ENCODE measurements at places on chromosomes 2 and 18.

DNA sequence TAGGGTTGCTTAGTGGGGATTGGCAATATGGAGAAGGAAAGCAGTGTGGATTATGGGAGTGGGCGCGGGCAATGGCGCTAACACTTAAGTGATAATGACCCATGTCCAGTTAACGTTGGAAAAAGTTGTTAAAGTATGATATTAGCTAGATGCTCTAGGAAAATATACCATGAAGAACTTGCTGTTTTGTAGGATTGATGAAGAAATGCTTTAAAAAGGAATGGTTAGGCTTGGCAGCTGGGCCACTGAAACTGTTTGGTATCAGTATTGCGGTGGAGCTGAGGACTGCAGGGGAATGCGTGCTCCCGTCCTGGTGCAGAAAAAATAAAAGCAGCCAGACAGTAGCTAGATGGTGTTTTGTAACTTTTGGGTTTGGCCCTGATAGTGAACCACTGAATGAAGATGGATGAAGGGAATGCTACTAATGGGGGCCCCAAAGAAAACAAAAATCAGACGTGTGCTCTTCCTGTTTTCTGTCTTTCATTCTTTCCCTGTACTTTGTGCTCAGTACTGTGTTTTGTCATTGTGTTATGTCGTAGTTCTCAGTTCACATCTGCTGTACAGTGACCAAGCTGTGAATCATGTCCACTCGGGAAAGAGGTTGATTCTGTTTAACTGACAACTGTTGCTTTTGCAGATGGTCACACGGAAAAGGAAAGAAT, 999 bp downstream of the INSIG2 start:
- DNase-seq = peak; percentile 43

DNA sequence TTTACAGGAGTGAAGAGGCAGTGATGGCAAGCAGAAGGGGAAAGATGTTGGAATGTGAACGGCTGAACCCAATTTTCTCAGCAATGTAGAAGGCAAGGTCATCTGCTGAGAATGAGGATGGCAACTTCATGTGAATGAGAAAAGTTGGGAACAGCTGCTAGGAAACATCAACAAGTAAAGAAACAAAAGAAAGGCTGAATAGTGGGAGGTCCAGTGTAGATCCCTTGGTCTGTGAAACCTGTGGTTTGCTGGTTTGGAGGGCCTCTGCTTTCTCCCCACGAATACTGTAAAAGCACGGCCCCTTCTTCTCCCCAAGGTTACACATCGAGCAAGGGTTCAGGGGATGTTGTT, 27.4 kb downstream of the MARCHF4 start:
- no peak for DNase-seq

DNA sequence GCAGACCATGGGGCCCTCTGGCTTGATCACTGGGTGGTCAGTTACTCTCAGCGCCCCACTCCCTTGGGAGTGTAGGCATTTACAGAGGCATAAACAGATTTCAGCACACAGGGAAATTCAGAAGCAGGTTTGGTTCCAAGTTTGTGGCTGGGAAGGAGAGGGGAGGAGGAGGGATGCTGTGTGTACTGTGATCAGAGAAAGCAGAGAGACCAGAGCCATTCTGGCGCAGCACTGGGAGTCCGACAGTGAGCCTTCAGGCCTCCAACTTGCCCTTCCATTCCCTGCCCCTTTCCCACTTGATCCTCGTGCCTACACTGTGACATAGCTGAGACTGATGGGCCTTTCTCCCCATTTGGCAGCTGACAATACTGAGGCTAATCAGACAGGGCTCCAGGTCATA, 47.8 kb upstream of the LOXHD1 start:
- DNase-seq = no peak

DNA sequence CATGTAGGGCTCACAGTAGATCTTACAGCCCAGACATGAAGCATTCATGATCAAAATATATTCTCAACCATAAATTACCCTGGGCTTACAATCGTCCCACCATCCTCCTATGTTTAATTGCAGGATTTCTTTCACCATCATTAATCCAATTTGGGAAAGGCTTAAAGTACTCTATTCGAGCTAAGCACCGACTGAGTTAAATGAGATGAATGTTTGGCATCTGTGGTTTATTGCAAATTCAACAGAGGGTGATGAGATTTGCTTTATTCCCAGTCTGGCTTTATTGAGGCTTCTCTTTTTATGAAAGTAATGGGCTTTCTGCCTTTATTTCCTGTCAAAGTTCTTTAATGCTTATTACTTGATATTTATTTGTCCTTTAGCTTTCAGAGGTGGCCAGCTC, 159.0 kb downstream of the METTL4 start:
- DNase-seq = no peak

DNA sequence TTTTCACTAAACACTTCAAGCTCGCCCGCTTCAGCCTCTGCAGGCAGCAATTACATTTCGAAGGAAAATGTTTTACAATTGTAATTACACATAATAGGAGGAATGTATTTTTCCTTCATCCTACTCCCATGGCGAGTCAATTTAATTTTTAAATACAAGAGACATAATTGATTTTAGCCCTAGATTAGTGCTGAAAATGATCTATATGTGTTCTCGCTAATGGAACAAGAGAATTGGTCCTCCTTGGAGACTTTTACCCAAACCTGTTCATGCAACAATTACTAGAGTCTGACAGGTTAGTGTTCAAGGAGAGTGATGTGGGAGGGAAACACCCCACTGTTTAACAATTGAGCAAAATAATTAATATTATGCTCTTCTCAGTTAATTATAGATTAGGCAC, 509.4 kb upstream of the SETBP1 start:
- no peak for DNase-seq

DNA sequence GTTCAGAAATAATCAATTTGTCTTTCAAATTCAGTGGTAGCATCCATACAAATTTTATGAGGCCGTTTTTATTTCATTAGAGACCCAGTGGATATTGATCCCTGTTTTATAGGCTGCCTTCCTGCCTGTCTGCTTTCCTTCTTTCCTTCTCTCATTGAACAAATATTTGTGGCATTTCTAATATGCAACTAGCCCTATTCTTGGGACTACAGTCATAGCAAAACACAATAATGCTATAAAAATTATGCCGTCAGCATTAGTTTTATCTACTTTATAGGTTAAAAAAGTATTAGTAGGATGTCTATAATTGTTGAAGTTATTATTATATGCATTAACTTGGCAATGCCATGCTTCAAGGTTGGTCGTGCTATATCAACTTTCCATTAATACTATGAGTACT, 2037.8 kb upstream of the LRRTM1 start:
- DNase-seq = no peak

- no peak for DNase-seq
Observed at GRCh38 chr2:108243566-108243965, 3.8 kb downstream of the SULT1C3 start.

GRCh38 chr2:197097578-197098366, 171.3 kb upstream of the PGAP1 start:
- DNase-seq = peak; percentile 69

DNA sequence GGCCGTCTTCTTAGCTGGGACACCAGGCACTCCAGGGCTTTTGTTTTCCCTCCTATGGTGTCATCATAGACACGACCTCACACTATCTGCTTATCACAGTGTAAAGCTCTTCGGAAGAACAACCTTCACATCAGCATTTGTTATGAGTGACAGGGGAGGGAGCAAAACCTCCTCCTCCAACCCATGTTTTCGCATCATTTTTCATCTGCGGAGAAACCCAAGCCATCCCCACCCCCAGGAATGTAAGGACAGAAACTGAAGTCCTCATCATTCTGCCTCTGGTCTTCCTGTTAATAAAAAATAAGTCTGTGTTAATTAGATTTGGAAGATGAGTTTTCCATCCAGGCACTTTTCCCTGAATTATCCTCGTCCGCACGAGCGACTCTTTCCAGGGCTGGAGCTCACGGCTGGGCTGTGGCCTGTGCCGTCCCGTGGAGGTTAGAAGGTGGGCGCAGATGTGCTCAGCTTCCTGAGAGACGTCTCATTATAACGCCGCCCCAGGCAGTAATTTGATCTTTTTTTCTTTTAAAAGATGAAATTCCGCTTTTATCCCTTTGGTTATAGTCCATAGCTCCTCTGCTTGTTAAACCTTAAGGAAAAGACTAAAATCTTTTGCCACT, 101.6 kb upstream of the TMEM18 start:
- no peak for DNase-seq

DNA sequence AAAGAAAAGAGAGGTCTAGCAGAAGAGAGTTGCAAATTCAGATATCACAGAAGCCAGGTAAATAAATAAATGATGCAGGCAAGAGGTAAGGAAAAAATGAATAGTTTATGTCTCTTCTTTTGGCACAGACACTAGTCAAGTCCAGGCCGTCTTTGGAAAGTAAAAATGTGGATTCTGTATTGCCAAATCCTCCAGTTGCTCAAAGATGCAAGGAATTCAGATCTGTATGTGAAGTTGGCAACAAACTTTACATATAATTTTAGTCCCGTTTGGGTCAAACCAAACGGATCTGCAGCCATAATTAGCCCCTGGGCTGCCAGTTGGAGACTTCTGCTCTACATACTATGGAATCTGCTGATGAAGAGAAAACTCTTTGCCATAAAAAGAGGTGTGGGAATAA, 200.5 kb upstream of the RND3 start:
- DNase-seq = no peak

- DNase-seq = no peak
Observed at GRCh38 chr18:11963991-11964484, 17.3 kb upstream of the IMPA2 start.

DNA sequence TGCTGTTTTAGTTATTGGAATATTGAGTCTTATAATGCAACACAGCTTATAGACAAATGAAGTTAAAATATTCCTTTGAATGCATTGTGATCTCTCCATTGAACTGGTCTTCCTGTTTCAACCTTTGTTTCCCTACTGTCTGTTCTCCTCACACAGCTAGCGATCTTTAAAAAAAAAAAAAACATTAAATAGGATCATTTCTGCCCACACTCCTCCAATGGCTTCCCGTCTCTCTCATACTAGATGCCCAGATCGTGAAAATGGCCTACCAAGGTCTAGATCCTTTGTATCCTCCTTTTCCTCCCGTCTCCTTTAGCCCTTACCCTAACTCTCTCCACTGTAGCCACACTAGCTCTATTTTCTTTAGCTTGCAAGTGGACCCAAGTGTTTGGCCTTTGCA, 2.4 kb downstream of the FAM171B start:
- no peak for DNase-seq

- no peak for DNase-seq
Observed at GRCh38 chr2:84636080-84636971, 120.0 kb downstream of the DNAH6 start.

DNA sequence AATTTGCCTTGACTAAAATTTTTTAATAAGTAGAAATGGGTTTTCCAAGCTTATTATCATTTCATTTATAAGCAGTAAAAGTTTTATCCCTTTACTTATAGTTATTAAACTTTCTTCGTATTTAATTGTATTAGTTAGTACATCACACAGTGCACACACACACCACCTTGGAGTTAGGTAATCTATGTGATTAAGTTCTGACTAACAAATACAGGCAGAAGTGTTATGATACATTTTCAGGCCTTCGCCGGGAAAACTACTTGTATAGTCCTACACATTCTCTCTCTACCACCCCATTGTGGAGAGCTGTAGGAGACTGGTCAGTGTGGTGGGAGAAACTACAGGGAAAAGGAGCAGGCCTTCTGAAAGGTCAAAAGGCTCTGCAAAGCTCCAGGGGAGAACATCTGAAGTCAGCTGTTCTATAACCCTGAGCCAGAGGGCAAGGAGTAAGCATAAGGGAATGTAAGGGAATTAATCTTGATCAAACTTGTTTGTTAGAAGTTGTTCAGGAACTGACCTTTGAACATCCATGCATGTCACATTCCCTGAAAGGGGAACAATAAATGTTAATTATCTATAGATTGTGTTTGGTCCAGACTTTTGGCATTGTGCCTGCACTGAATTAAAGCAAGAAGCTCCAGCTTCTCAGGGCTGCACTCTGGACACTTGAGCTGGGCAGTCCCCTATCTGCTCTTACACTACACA, 231.7 kb downstream of the FSIP2 start:
- no peak for DNase-seq

DNA sequence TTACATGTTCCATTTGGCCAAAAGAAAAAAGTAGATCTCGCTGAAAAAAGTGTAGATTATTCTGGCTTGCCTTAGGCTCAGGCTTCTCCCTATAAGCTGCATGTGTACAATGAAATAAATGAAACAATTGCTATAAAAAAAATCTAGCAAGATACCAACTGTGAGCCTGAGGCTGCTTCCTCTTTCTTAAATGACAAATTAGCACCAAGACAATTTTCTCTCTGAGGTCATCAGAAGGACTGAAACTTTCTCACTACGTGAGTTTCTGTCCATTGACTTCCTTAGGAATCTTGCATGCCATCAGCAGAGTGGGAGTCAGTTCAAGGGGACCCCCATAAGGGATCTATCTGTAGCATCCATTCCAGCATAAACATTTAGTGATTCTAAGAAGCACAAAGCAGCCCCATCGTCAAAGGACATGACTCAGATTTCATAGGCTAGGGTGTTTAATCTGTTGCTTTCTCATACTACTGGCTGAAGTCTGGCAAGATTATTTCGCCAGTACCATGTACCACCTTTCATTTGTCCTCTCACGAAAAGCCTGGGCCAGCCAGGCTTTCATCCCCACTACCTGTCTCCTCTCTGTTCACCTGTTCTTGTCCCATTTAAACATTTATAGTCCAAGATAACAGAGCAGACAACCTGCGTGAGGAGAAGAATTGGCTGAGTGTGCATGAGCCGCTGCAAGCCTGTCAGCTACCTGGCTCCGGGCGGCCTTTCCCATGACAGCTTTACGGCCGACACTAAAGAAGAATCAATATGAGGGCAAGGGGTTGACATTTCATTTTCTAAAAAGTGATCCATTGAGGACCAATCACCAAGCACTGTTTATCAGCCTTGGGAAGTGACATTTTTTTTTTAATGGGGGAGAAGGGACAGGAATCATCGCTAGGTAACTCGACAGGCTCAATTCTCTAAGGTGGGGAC, 120.0 kb downstream of the EPHA4 start:
- no peak for DNase-seq

DNA sequence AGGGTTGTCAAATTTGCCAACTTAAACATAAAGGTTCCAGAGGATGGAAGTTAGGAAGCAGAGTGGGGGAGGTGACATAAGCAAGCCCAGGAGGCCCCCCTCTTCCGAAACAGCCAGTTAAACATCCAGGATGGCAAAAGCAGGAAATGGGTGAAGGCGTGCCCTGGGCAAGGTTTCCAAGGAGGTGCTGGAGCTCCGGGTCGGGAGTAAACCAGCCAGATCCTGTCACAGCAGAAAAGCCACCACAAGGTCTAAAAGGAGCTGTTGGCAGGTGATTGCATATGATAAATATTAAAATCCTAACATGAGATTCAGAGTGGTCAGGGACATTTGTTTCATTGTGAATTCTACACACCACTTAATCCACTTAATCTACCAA, 572.2 kb upstream of the SALL3 start:
- no peak for DNase-seq

Data from right cardiac atrium (tissue), 5 donors.